ENCODE measurements at places on chromosomes 16 and 17. TPM values are rescaled to one million over a fixed set of nuclear protein-coding genes. Genes with fewer than 3 reads are reported as not detected.
A peak's percentile ranks its signal among the peaks of the same experiment; 100 is the strongest.

The CBX2 gene
- 16.4 TPM for polyA plus RNA-seq

The TMEM114 gene
- polyA plus RNA-seq: not detected

The USH1G gene
- 0.04 TPM for polyA plus RNA-seq

The NPIPA2 gene
- polyA plus RNA-seq: 2.3 TPM

The PHOSPHO1 gene
- 1.1 TPM for polyA plus RNA-seq

The PRDM7 gene
- polyA plus RNA-seq: not detected

The ZPBP2 gene
- polyA plus RNA-seq: not detected

The RPUSD1 gene
- polyA plus RNA-seq: 29.0 TPM

The OR3A2 gene
- not detected for polyA plus RNA-seq

The GPR142 gene
- not detected for polyA plus RNA-seq

The CES5A gene
- not detected for polyA plus RNA-seq

The MEIOB gene
- polyA plus RNA-seq: 3.5 TPM

The SDR42E1 gene
- polyA plus RNA-seq: 1.4 TPM

The TMEM235 gene
- polyA plus RNA-seq: not detected

DNA sequence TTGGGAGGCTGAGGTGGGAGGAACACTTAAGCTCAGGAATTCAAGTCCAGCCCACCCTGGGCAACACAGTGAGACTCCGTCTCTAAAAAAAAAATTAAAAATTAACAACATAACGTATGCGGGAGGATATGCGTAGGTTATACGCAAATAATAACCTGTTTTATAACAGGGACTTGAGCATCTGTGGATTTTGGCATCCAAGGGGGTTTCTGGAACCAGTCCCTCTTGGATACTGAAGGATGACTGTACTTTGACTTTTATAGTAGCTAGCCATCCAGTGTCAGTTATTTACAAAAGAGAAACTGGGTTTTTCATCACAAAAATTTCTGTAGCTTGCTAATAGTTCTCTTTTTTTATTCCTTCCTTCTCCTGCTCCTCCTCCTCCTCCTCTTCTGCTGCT, 64.5 kb downstream of the TNRC6C start:
- DNase-seq: no peak

DNA sequence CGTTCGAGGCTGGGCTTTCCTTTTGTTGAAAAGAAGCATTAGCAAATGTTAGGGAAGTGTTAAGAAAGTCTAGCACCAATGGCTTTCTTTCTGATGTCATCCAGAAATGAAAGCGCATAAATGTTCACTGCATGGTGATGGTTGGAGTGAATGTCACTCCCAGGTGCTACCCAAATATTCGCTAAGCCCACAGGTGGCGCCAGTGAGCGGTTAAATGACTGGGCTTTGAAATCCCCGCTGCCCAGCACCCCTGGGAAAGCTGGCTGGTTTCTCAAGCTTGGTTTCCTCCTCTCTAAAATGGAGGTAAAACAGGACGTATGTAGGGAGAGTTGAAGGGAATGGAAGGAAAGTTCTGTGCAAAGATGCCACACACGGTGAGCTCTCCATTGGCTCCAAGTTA, 104.4 kb downstream of the IRX5 start:
- peak; percentile 39 for DNase-seq

GRCh38 chr16:54281535-54282201, 4.9 kb downstream of the IRX3 start:
- no peak for DNase-seq

- no peak for DNase-seq
Measured at GRCh38 chr17:69166957-69167356, 25.3 kb upstream of the ABCA6 start.

DNA sequence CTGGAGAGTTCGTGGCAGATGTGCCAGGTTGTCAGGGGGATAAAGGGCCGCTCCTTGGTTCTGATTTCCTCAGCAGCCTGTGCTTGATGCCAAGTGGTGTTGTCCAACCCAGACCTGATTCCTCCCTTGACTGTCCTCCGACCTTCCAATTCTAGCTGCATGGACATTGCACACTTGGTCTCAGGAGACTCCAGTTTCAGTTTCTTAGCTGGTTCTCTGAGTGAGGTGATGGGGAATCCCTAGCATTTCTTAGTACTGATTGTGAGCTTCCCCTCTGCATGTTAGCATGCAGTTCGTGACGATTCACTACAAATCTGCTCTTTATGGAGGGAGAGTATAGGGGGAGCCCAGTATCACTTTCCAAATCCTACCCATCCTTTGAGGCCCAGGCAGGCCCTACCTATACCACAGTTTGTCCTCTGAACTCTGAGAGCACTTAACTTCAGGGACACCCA, 12.4 kb upstream of the CCR7 start:
- no peak for DNase-seq

GRCh38 chr17:75345514-75346167, 56.4 kb upstream of the SLC25A19 start:
- no peak for DNase-seq

DNA sequence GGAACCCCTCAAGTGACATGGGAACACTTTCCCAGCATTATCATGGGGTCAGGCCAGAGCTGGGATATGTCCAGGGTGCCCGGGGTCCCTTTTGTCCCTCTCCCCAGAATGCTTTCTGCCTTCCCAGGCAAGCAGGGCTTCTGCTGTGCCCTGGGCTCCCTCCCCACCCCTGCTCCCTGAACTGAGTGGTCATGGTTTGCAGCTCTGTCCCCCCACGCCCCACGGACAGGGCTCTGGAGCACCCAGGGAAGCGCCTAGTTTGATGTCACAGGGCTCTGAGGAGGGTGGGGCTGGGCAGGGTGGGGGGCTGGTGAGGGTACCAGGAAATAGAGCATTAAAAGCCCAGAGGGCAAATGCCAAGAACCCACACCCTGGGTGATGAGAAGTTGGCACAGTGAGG, 92.3 kb downstream of the CCDC182 start:
- no peak for DNase-seq

DNA sequence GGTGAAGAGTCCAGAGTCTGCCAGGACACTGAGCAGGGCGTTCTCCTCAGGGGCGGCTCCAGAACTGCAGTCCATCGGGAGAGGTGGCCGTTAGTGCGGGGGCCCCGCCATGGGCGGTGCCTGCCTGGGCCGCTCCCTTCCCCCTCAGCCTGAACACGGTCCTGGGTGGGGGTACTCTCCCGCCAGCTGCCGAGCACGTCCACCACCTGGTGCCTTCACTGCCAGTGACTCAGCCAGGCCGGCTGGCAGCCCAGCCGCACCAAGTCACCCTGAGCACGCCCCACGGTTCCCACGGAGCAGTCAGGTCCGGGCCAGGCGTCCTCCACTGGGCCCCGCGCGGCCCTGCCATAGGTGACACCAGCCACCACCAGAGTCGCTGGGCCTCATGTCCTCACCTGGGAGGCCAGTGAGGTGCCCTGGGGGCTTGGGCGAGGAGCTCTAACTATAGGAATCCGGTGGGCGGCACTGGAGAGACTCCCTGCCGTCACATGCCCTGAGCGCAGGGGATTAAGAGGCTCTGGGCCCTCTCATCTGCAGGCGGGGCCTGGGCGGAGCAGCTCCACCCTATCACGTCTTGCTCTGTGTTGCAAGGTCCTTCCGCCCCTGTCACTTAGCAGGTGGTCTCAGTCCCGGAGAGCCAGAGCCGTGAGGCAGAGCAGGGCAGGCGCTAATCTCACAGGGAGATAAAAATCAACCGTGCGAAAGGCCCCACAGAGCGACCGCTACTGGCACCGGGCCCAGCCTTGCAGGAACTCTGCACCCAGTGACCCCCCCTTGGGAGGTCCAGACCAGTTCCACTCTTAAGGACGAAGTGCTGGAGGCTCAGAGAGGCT, 14.3 kb downstream of the PIEZO1 start:
- peak; percentile 45 for DNase-seq

- peak; percentile 49 for DNase-seq
Measured at GRCh38 chr16:2339521-2340484, 725 bp downstream of the ABCA3 start.

DNA sequence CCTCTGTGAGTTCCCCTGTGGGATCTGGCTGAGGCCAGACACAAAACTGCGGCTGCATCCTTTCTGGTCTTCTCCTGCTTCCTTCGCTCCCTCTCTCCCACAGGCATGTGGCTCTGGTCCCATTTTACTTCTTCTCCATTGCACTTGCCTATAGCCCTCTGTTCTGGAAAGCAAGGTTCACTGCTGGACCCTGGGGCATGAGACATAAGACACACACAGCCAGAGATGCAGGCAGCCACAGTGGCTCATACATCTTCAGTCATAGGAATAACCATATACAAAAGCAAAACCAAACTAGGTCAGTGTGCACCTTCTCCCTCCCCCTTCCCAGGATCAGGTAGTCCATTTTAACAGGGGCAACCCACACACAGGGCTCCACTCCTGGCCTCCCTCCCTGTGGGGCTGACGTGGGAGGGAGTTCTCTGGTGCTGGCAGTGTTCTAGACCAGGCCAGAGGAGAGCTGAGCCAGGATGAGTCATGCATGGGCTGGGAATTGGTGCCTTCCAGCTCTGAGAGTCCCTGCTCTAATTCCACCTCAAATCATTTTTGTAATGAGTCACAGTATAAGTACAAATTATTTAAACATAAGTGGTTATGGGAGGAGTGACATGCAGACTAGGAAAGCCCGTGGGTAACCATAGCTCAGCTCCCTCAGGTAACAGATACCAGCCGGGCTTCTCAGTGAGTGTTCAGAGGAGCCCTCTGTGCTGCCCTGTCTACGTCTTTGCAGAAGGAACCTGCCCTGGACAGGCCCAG, 58.0 kb downstream of the ASIC2 start:
- DNase-seq: peak; percentile 79

- DNase-seq: no peak
Measured at GRCh38 chr17:13921841-13922776, 147.2 kb upstream of the COX10 start.

DNA sequence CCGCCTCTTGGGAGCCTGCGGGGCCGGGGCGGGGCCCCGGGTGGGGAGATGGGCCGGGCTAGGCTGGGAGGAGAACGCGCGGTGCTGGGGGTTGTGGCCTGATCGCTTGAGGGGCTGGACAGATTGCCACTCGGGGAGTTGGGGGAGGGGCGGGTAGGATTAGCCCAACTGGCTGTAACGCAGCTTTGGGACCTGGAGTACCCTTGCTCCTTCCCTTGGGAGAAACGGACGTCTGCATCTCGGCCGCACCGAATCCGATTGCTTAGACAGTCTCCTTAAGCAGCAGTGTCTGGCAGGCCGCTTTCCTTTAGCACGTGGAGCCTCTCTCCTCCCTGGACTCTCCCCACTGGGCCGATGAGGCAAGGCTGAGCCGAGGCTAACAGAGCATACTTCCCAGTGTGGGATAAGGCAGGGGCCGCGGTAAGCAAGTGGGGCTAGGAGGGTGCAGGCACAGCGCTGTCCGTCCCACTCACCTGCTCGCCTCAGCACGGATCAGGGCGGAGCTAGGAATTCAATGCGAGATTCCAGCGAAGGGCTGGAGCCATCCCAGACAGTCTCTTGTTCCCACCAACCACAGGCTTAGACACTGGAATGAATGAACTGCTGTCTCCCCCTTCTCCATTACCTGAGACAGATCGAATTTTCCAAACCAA, 540 bp upstream of the ACLY start:
- DNase-seq: no peak

GRCh38 chr17:58665946-58666857, 25.6 kb downstream of the TEX14 start:
- peak; percentile 61 for DNase-seq

- peak; percentile 72 for DNase-seq
Measured at GRCh38 chr17:43839670-43840108, 6.7 kb upstream of the MPP3 start.

- no peak for DNase-seq
Measured at GRCh38 chr17:59381716-59382570, 50.5 kb downstream of the YPEL2 start.

DNA sequence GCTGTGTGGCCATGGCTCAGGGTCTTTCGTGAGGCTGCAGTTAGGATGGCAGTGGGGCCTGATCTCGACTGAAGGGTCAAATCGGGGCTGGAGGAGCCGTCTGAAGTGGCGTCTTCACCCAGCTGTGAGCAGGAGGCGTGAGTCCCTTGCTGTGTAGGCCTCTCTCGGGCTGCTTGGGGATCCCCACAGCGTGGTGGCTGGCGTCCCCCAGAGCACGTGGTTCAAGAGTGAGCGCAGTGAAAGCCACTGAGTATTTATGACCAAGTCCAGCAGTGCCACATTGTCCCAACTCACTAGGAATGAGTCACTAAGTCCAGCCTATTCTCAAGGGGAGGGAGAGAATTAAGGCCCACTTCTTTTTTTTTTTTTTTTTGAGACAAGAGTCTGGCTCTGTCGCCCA, 11.7 kb upstream of the TCF25 start:
- no peak for DNase-seq

DNA sequence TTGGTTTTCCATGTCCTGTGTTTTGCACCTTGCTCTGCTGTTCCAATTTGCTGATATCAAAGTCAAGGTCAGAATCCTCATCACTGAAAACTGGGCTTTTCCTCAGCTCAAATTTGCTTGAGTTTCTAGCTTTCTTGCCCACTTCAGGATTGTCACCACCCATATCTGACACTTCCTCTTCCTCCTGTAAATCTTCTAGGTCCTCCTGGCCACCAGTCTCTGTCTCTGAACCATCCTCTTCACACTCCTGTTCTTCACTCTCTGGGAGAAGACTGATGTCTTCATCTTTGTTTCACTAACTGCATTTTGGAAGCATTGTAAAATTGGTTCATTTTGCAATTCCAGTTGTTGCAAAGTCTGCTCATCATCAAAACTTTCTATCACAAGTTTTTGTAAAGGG, 63.4 kb upstream of the RBL2 start:
- DNase-seq: no peak

DNA sequence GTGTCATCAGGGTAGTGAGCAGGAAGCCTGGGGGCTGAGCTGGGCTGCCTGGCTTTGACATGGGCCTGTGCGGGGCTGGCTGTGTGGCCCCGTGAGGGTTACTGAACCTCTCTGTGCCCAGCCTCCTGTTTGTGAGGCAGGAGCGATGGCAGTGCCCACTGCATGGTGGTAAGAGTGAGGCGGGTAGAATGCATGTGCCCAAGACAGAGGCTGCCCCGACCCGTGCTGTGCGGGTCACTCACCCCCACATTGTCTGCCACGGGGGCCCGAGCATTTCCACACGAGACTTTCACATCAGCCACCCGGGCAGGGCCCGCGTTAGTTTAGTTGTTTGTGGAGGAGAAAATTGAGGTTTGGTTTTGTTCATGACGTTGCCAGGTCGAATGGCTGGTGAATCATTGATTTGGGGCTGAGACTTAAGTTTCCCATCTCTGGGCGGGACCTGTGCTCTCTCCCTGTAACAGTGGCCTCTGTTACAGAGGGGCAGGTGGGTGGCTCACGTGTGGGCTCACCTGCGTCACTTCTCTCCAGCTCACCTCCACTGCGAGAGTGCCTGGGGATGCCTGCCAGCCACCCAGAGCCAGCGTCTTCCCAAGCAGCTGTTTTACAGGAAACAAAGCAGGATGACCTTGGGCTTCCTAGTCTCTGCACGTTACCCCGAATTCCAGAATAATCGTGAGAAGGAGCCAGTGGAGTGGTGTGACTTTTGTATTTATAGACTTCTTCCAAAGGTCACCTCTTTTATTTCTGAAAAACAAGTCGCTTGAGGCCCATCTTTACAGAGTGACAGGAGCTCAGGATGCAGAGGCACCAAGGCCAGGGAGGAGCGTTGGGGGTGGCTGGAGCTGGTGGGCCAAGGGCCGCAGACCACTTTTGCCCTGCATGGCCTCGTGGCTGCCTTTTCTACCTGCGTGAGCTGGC, 150.6 kb downstream of the RPTOR start:
- no peak for DNase-seq

DNA sequence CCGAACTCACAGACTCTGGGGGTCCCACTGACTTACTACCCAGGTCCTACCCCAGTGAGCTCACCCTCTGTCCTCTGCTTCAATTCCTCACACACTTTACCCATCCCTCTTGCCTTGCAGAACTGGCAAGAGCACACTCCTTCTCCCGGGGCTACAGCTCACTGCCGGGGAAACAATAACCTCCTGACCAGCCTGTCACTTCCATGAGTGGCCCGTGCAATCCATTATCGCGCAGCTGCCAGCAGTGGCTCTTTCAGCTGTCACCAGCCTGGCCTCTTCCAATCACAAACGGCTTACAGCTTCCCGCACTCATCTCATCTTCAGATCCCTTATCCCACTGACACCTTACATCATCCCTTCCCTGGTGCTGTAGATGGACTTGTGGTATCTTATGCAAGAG, 79.5 kb downstream of the CPPED1 start:
- DNase-seq: no peak

Measured in A549 (cell line).